ENCODE measurements at places on chromosomes 1 and 21. TPM values are rescaled to one million over a fixed set of nuclear protein-coding genes. Genes with fewer than 3 reads are reported as not detected.

DNA sequence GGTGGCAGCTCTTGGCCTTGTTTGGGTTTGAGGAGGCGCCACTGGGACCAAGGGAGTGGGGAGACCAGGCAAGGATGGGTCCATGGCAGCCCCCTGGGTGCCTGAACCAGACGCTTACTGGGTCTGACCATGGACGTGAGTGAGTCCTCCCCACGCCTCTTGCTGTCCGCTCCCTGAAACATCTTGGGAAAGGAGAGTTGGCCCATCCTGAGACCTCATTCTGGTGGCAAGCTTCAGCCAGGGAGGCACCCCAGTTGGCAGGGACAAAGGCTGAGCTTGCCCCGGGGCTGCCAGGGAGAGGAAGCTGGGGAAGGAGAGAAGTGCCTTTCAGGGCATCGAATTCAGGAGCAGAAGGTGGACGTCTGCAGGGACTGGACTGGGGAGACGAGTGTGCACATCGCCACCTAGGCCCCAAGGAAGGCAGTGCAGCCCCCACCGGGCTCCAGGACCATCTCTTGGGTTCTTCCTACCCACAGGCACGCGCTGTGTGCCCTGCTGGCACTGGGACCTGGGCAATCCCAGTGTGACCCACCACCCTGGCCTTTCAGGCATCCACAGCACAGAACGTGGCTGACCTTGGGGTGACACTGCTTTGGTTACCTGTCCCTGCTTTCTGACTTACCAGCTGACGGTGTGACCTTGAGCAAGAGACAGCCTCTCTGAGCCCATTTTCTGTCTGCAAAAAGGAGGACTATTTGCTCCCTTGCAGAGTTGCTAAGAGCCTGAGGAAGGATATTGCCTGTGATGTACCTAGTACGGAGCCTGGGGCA, 132.9 kb upstream of the WNT4 start:
- DNase-seq = peak; percentile 70

GRCh38 chr1:7279769-7280168, 491.3 kb upstream of the VAMP3 start:
- no peak for DNase-seq

DNA sequence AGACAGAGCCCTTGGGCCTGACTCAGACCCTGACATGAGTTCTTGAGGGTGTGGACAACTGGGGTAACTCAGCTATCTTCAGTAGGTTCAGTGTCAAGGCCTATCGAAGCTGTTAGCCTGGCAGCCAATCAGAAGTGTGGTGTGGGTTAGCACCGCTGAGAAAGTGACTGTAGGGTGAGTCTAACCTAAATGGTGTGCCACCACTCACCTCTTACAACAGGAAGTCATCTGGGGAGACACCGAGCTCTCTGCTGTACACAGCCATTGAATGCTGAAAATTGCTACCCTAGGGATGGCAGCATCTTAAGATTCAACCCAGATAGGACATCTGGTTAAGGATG, 44.6 kb downstream of the RASSF5 start:
- DNase-seq = no peak

The S100A8 gene
- total RNA-seq = not detected

DNA sequence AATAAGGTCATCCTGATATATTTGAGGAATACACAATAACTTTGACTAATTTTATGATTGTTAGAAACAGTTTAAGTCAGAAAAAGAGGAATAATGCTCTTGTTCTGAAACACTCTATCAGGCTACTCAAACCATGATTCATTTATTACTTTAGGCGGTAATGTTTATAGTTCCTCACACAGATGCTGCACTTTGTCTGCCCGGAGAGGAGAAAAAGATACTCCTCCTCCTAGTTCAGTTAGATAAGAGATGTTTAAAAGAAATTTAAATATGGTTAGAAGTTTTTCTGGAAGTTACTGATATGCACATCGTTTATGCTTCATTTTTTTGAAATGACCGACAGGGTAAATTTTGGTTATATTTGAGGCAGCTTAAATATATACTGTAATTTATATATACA, 103.0 kb downstream of the ZMYM4 start:
- no peak for DNase-seq

GRCh38 chr1:178867670-178868069, 3.2 kb downstream of the ANGPTL1 start:
- DNase-seq = peak; percentile 62

GRCh38 chr1:23356471-23357137, 12.5 kb upstream of the HNRNPR start:
- no peak for DNase-seq
